ENCODE measurements at places on chromosomes 6 and 20.

DNA sequence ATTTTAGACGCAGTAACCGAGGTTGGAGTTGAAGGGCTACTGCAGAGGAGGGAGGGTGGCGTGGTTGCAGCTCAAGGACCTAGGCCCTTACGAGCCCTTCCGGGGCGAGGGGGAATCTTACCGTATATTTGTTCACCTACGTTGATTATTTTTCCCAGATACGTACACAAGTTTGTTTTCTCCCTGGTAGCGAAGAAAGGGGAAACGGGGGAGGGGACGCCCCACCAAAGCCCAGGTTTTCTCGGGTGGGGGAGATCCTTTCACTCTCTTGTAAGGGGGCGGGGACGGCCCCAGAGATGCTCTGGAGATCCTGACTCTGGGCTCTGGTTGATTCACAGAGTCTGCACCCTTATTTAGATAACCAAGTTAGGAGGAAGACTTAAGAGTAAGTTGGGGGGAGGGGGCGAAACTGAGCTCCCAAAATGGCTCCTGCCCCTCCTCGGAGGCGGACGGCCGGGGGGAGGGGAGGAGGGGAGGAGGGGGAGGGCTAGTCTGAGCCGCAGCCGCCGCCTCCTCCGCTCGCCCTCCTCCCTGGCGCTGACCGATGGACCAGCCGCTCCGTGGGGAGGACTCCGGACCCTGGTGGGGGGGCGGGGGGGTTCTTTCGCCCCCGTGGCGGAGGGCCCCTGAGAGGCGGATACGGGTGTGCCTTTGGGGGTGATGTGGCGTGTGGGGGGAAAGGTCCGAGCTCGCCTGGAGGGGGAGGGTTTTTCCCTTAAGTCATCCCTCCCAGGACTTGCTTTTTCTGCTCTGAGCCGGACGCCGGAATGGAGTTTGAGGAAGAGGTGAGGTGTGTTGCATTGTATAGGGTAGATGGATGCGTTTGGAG, 2.2 kb downstream of the BRD2 start:
- DNase-seq, result peak; percentile 75

DNA sequence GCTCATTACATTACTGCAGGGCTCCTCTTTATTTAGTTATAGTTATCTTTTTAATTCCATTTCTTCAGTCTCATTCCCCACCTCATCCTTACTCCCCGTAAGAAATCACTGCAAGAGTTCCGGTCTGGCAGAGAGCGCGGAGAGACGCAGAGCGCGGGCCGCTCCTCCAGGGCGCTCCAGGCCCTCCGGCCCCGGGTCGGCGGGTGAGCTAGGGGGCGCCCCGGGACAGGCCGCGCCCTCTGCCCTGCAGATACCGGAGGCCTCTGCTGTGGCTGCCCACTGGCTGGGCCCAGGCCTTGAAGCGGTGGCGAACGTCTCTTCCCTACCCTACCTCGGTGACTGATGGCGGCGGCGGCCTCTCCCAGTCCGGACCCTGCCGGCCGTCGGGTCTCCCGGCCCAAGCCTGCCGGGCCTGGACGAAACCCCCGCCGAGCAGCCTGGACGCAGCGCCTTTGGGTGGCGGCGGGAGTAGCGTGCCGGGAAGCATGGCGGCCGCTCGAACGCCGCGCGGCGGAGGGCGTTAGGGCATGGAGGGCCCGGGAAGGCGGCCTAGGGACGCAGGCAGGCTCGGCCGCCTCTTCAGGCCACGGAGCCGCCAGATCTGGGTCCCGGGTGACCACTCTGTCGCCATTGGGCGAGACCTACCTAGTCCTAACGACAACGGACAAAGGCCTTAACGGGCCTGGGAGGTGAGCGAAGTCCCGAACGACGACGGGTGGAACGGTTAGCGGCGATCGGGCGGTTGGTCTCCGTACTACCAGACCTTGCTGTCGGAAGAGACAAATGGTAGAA, 16.4 kb upstream of the HMGN4 start:
- DNase-seq, result peak; percentile 80

DNA sequence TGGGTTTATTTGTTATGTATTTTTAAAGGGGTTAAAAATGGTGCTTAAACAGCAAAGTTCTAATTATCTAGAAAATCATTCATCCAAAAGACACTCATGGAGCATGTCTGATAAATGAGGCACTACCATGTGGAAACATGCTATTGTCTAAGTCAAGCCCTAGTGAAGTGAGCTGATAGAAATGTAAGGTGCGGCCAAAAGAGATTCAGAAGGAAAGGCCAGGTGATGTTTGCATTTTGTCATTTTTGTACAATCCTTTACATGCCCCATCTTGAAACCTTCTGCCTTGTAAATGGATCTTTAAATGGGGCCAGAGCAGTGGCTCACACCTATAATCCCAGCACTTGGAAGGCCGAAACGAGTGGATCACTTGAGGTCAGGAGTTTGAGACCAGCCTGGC, 77.3 kb downstream of the PLCG1 start:
- DNase-seq, result no peak

GRCh38 chr6:89777455-89777854, 42.1 kb downstream of the MDN1 start:
- DNase-seq, result no peak

DNA sequence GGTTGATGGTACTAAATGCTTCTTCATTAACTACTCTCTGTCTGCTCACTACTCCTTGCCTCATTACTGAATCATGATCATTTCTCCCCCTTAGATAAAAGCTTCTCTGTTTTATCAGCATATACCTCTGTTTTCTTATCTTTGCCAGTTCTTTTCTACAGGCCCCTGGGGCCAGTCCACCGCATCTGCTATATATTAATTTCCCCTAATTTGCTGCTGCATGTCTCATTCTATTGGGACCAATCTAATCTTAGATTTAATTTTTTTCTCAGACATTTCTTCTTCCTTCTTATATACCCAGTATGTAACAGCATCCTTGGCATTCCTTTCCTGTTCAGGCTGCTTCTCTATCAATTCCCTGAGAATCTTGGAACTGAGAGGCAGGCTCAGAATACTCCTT, 51.2 kb downstream of the GRIK2 start:
- no peak for DNase-seq

- DNase-seq, result no peak
Measured at GRCh38 chr6:1385129-1386037, 4.0 kb upstream of the FOXF2 start.

DNA sequence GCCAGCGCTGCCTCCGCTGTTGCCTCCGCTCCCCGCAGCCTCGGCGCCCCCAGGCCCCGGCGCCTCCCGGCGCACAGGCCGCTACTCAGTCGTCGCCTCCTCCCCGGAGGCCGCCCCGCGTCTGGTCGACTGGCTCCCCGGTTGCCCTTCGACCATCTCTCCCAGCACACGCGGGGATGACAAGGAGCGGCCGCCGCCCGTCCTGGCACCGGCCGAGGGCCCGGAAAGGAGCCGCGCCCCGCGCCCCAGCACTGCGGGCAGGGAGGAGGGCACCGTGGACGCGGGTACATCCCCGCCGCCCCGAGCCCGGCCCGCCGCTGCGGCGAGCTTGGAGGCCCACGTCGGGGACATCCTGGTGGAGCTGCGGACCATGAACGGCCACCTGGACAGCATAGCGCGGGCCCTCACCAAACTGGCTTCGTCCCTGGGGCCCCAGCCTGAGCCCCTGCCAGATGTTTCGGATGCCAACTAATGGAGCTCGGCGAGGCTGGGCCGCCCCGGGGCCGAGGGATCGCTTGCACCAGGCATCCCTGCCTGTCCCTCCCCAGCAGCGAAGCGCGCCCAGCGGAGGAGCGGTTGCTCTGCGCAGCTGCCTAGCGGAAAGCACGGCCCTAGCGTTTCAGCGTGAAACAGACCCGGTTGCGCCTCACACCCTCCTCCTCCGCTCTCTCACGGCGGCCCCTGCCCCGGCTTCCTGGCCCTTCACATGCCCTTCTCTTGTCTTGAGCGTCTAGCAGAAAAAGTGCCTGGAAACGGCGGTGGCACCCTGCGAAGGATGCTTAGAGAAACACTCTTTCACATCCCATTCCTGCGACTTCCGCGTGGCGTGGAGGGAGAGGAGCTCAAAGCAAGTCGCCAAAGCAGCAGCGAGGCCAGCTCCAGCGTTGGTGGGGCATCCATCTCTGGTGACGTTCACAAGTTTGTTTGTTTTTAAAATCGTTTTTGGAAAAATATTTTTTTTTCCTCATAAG, 285.8 kb upstream of the SUPT3H start:
- DNase-seq, result no peak

DNA sequence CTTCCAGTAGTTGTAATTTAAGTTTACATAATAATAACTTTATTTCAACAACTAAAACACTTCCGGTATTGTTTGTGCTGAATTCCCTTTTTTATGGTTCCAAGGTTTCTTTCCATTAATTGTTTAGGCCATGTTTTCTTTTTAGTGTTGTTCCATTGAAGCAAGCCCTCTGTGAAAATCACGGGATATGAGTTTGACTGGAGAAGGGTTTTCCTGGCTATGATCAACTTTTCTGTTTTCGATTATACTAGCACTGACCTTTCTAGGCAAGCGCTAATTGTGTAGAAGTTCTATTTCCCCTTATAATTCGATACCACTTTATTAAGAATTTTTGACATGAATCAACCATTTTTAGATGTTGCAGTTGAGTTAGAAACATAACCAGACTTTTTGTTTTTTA, 2.4 kb downstream of the LAMA2 start:
- DNase-seq, result no peak

DNA sequence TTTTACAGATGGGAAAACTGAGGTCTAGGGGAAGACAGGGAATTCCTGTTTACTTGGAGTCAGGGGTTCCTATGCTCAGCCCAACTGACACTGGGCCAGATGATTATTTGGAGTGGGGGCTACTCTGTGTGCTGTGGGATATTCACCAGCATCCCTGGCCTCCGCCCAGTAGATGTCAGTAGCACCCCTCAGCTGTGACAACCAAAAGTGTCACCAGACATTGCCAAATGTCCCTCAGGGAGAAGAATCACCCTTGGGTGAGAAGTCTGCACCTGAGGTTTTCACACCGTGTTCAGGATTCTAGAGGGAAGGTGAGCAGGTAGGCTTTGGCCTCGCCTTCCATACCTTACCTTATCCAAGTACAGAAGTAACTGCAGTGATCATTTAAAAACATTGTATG, 27.6 kb downstream of the CDH26 start:
- peak; percentile 4 for DNase-seq

DNA sequence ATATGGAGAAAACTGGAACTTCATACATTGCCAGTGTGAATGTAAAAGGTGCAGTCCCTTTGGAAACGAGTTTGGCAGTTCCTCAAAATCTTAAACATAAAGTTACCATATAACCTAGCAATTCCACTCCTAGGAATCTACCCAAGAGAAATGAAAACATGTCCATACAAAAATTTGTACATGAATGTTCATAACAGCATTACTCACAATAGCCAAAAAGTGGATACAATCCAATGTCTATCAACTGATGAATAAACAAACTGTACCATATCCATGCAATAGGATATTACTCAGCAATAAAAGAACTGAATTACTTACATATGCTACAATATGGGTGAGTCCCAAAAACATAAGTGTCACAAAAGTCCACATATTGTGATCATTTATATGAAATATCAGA, 48.7 kb upstream of the ERVFRD-1 start:
- no peak for DNase-seq

DNA sequence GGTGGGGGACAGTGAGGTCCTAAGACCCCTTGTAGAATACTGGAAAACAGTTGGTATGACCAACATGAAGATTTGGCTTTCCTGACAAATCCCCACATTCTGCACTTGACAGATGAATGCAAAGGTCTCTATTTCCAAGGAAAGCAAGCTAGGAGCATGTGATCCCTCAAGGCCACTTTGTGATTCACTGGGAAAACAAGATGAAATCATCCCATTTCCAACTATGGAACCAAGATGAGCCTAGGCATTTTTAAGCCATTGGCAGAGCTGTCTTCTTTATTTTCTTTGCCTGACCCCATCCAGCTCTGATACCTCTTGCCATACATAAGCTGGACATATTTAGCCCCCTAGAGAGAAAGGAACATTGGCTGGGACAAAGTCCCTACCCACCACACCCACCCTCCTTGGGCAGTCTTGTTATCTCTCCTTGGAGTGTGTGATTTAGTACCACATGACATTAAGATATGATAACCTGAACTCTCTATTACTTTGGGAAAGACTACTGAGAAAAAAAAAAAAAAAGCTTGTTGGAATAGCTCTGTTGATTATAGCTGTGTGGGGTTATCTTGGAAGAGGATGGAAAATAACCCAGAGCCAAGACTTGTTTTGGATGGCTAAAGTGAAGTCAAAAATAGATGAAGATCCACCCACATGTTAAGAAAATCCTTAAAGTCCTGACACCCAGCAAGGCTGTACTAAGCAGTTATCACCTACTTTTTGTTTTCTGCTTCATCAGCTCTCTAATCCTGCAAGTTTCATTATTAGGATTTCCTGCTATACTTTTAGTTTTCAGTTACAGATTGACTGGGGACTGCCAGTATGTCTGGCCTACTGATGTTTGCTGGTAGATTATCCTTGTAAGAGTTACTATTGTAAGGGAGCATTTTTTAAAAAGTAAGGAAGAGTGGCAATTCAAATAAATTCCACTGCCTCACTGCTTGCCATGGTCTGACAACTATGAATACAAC, 90.1 kb upstream of the PREP start:
- no peak for DNase-seq

DNA sequence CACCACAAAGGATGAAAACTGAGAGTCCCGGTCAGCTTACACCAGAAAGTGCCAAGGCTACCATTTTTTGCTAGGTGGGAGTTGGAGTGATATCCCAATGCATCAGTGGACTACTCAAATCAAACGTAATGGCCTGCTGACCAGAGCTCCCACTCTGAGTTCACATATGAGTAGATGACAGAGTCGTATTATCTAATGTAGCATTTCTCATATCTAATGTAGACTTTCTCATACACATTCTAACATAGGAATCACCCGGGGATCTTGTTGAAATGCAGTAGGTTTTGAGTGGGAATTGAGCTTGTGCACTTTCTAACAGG, 38.4 kb upstream of the FUCA2 start:
- no peak for DNase-seq

- DNase-seq, result peak; percentile 17
Measured at GRCh38 chr20:57594092-57594951, 25.9 kb downstream of the ZBP1 start.

DNA sequence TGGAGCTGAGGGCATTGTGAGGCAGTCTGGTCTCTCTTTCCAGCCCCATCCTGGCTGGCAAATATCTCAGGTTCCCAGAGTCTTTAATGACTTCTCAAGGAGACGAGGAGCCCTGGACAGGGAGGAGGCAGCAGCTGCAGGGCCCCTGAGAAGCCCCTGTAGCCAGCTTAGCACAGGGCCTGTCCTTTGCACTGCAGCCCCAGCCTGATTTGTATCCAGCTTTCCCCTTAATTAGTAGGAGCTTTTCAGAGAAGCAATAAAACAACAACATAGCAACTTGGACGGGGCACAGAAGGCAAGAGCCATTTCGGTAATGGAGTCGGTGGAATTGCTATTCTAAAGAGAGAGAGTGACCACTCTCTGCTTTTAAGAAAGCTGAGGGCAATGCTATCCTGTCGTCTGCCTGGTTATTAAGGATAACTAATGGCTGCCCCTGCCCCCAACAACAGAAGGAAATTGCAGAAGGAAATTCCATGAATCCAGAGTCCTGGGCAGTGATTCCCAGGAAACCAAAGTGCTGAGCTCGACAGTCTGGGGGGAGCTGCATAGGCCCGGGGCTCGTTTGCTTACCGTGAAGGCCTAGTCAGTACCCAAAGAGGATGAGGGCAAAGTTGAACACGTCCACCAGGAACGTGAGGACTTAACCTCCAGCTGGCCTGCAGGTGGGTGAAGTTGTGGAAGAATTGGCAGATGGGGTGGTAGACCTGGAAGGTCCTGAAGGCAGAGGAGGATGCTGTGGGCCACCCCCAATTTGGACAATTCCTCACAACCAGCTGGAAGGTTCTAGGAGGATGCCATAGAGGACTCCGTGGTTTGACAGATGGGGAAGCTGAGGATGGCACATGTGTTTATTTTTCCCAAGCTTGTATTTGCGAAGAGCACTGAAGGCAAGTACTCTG, 50.3 kb downstream of the NPEPL1 start:
- no peak for DNase-seq

Measured in AML-193 (cell line).